Right forelimb (tissue), 1 donor: ENCODE measurements at places on chromosomes 3 and 15.

DNA sequence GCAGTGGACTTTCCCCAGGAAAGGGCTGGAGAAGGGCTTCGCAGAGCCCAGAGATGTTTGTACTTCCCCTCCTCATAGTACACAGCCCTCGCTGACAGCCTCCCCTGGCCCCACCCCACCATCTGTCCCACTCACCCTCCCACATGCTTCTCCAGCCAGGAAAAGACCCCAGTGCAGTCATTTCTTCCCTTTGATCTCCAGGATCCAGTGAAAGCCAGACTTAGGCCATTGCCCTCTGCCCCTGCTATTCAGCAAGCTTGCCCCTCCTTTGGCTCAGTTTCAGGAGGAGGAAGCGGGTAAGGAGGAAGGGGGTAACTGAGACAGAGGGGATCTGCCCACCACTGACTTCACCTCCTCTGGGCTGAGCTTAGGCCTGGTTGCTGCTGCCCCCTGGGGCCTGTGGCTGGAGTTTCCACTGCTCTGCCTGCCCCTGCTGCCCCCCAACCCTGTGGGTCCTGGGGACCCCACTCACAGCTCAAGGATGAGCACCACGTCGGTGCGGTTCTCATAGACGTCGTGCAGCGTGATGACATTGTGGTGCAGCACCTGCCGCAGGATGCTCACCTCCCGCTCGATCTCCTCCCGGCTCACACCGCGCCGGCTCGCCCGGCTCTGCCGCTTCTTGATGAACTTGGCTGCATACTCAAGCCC, 63.1 kb downstream of the DAPK2 start:
- DNase-seq, result no peak

- DNase-seq, result no peak
These were observed 31.6 kb upstream of the OR5H6 start for GRCh38 chr3:98232489-98232888.

- no peak for DNase-seq
These were observed 25.8 kb upstream of the UBXN7 start for GRCh38 chr3:196458063-196458462.

GRCh38 chr15:81091889-81092558, 42.0 kb upstream of the CFAP161 start:
- DNase-seq, result no peak

DNA sequence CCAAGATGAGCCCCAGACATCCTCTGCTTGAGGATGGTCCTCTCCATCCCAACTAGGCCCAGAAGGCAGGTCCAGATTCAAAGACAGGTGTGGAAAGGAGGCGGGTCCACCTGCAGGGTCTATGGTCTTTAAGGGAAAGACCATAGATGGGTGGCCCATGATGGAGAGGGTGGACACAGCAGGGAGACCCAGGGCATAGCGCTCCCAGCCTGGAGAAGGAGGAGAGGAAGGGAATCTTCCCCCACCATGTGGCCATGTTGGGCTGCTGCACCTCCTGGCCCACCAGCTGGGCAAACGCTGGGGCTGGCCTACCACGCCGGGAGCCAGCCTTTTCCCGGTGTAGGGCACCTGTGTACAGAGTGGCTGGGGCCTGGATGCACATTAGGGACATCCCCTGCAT, 265.2 kb upstream of the TLE3 start:
- DNase-seq, result peak; percentile 63

DNA sequence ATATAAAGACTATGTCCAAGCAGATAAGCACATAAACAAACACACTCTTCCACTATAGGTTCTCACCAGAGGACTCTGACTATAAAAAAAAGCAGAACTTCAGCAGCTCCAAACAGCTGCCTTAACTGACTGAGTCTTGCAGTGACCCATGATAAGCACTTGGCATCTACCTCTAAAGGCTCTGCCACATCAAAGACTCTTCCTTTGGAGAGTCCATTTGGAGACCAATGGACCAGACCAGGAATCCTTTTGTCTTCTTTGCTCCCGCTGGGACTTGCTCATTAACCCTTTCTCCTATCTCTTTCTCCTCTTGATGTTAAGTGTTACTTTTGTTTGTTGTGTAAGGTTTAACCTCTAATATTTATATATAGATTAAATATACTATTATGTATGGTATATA, 424.1 kb downstream of the RSL24D1 start:
- no peak for DNase-seq

- no peak for DNase-seq
These were observed 614 bp downstream of the CHCHD6 start for GRCh38 chr3:126704494-126705214.

DNA sequence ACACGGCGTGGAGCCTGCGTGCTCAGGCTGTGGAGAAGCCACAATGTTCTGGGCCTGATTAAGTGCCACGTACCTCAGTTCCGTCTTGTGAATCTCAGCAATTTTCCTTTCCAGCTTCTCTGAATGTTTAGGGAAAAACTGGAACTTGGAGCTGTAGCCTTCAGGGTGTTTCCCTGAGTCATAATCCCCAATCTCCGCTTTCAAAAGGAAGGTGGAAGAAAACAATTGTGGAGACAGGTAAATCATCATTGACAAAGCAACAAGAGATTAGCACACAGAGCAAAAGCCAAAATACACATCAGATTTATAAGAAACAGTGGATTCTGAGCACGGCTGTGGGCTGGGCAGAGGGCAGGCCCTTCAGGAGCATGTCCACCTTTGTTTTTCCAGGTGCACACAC, 79.0 kb downstream of the WDR76 start:
- no peak for DNase-seq

- no peak for DNase-seq
These were observed 10.7 kb downstream of the TRAIP start for GRCh38 chr3:49845694-49846093.

GRCh38 chr3:4994823-4995499, 15.7 kb downstream of the BHLHE40 start:
- DNase-seq, result no peak

DNA sequence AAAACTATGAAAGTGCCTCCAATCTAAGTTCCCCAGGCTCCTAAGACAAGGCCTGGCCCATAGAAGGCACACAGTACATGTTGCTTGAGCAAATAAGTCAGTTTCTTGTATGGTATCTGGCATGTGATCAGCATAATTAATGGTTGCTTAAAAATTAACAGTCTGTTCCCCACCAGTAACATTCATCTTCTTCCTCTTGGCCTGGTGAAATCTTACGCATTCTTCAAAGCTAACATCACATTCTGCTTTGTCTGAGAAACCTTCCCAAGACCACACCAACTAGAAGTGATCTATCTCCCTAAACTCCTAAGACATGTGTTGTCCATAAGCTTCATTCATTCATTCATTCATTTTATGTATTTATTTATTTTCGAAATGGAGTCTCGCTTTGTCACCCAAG, 48.1 kb downstream of the LIPC start:
- DNase-seq, result no peak

- no peak for DNase-seq
These were observed 431.0 kb downstream of the EPHB1 start for GRCh38 chr3:135226057-135226456.

- peak; percentile 90 for DNase-seq
These were observed 255.6 kb downstream of the ZNF621 start for GRCh38 chr3:40780291-40780924.

DNA sequence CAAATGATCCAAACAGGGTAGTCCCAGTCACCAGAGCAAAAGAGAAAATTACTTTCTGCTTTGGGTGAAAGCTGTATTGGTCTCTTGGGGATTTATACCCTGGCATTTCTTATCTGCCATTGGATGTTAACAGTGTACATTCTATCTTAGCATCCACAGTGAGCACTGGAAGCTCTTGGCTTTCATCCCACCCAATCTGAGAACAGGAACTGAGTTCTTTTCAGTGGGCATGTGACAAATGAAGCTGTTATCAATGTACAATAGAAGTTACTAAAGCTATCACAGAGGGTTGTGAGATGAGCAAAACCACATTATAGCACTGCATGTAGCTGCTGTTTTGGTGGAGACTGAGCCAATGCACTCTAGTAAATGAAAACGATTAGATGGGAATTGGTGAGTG, 300.7 kb downstream of the TUSC7 start:
- no peak for DNase-seq

DNA sequence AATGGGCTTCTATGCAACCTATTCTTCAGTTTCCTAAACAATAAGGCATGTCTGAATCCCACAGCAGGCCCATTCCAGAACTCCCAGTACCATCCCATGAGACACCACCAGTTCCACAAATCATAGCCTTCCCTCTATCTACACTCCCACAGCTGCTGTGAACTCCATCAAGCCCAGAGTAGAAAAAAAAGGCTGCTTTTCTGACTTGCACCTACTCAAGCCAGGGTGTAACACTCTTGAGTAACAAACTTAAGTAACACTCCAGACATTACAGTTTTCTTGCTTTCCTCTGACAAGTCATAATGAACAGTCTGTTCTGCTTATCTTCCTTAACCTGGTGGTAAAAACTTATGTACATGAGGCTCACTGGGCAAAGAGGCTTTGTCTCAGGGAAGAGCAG, 283.1 kb downstream of the NFKBIZ start:
- no peak for DNase-seq

- no peak for DNase-seq
These were observed 1135.7 kb upstream of the CADM2 start for GRCh38 chr3:83823095-83823494.

DNA sequence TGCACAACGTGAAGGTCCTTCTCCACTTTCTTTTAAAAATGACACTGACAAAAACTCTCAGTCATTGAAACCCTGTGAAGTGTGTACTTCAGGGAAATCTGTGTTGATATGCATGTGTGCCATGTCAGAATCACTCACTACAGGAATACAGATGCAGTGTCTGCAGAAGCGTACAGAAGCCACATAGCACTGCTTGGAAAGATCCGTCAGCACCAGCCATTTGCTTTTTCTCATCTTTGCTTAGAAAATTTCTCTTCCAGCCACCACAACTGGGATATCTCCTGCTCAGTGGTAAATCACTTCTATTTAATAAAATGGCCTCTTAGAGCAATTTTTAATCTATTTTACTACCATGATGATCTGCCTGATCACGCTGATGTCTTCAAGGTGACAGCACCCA, 91.3 kb upstream of the ARHGEF26 start:
- no peak for DNase-seq

GRCh38 chr3:77524463-77524862, 484.6 kb downstream of the ROBO2 start:
- no peak for DNase-seq

DNA sequence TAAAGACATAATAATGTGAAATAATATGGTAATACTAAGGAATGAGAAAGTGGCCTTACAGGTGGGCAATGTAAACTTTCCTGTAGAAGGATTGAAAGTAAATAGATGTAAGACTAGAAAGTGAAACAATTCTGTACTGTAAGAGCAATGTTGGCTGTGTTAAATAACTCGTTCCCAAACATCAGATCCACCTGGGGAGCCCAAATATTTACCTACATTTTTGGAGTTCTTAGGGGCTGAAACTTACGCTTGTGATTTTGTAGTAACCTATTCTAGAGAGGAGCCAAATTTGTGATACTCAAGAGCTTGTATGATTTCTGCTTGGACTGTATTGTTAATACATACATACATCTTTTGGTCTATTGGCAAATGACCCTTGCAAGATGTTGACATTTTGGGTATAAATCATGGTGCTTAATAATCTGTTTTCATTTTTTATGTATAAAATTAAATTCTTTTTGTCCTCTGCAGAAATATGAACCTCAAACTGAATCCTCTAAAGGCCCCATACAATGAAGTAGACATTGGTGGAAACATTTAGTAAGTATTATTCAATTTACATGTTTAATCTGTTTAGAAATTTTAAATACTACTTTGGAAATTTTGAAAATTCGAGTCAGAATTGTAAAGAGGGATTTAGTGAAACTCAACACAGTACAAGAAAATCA, 8.5 kb upstream of the CHD2 start:
- no peak for DNase-seq

DNA sequence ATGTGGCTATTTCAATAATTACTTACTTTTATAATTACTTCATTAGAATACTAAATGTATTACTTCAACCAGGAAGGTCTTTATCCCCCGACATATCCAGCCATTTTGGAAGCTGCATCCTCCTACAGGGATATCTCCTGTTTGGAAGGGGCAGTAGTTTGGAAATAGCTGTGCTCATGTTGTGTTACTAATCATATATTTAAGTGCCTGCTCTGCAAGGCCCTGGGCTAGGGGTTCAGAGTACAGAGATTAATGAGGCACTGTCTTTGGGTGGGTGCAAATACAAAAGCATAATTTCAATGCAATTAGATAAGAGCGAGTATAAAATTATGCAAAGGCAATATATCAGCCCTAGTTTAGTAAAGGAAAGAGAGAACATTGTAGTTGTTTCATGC, 146.3 kb upstream of the RARB start:
- no peak for DNase-seq

- DNase-seq, result no peak
These were observed 18.2 kb downstream of the RTP1 start for GRCh38 chr3:187215460-187215859.
